Sigmoid colon (tissue), 7 donors: ENCODE measurements at places on chromosomes 4 and X. TPM values are rescaled to one million over a fixed set of nuclear protein-coding genes. Genes with fewer than 3 reads are reported as not detected.
A peak's percentile ranks its signal among the peaks of the same experiment; 100 is the strongest.

PDLIM3 gene
- 568 TPM for total RNA-seq

DNA sequence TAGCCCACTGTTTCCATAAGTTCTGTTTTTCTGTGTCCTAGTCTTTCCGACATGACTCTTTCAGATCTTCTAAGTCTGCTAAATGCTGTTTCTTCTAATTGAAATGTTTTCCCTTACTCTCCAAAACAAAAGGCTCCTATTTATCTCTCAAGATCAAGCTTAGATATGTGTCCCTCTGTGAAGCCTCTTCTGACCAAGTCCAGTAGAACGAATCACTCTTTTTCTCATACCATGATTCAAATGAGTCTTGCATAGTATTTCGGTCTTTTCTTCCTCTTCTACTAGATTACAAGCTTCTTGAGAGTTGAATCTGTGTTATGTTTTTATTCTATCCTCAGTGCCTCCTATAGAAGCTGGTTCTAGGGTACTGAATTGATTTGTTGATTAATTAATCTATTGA is 45.3 kb upstream of the PRDM8 start:
- no peak for DNase-seq

DNA sequence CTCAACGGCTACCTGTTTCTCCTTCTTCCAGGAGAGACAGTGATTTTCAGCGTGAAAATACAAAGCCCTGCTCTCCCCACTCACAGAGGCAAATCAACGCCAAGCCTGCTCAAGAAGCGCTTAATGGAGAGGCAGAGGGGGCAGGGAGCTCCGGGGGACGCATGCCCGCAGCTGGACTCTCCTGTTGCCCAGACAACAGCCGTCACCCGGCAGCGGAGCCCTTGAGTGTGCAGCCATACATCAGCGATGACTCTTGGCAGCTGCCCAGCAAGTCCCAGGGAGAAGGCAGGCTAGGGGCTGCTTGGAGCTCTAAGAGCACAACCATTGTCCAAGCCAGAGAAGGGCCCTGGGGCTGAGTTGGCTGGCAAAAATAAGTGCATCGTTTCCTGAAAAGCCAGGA is 71.0 kb upstream of the AFAP1 start:
- DNase-seq: peak; percentile 78

- DNase-seq: no peak
Observed at GRCh38 chrX:15398874-15399273, 14.7 kb upstream of the VEGFD start.

DNA sequence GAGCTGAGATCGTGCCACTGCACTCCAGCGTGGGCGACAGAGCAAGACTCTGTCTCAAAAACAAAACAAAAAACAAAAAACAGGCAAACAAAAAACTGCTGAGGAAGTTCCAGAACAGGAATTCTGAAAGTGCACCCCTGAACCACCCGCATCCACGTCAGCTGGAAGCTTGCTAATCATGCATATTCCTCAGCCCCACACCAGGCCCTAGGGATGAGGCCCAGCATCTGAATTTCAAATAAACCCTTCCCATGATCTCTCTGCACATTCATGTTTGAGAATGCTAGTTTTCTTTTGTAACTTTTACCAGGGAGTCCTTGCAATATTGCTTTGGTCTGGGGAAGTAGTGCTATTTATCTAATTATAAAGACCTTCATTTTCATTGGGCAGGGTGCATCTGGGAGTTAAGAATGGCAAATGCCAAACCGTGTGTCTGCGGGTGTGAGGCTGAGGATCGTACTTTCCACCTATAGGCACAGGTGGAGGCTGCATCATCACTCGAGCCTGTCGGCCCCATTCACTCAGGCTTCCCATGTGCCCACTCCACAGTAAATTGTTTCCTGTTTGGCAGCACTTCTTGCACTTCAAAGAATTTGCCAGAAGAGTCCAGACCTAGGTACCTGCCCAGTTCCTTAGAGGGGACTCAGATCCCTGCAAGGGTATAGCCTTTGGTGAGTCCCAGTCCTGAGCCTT is 23.6 kb downstream of the CCKAR start:
- DNase-seq: no peak

HEPH gene
- 78.2 TPM for total RNA-seq

DNA sequence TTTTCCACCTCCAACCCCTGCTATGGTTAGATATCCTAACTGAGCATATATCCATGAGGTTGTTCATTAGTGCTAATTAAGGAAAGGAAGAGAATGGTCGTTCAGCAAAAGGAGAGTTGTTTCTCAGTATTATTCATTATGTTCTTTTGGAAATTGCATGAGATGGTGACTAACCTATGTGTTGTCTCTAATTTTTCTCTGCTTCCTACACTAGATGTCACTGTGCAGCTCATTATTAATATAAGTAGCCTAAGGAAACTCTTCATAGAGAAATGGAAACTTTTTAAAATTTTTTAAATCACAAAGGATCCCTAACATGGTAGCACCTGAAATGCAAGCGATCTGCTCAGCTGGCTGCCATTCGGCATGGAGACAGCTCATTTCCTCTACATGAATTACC is 67.7 kb upstream of the FAM9A start:
- no peak for DNase-seq

DNA sequence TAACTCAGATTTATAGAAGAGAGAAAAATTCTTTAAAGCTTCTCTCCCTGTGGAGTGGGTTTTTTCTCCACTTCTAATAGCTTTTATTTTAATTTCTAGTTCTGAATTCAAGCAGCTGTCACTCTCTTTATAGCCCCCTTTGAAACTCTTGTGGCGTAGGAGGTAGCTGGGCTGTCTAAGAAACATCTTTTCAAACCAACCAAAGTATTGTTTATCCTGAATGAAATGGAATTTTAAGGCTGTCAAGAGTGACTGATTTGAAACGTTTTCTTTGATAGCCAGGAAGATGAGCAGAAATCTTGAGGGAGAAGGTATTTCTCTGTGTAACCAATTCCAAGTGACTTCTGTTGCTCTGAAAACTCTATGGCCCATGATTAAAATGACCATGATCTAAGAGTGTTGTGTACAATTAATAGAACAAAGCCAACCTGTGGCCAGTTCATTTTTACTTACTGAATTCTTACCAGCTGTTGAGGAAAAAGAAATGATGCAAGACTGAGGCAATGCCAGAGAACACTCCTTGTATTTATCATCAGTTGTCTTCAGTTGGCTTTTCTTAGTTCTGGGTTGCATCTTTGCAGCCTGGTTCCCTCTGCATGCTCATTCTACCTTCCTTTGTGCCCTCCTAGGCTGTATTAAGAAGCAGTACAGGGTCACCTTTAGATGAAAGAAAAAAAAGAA is 298.4 kb downstream of the ARHGAP10 start:
- no peak for DNase-seq

DNA sequence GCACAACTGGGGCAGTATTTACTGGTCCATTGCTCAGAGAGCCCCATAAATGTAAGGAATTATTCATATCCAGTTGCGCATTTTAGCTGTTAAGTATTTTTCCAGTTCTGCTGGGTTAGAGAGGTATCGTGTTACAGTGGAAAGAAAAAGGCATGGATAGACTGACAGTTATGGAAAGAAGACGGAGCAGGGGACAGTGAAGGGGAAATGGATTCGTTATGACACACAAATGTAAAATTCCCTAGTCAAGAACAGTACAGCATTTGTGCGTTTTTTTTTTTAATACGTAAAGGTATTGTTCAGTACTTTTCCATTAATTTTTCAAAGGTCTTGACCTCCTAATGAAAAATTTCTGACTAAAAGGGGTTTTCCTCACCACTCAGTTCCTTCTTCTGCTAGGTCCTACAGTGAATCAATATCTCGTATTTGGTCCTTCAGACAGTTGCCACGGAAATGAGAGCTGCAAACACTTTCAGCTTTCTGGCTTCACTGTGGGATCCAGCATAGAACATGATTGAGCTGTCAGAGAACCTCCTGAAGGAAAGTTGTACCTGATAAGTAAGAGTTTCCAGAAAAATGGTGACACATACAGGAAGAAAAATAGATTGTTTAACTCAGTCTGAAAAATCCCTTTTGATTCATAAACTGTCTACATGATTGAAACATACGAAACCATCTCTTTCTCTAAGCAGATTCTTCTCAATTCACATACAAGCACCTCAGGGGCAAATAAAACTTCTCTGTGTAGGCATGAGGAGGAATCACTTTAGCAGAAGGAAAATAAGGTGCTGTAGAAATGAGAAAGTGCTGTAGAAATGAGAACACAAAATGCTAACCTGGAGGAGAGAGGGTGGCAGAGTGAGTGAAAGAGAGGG is 21.8 kb upstream of the BBS12 start:
- DNase-seq: no peak

NR0B1 gene
- not detected for total RNA-seq

- no peak for DNase-seq
Observed at GRCh38 chr4:38577462-38577861, 86.5 kb upstream of the KLF3 start.

IL1RAPL1 gene
- total RNA-seq: 1.2 TPM
